B cell (primary cell): ENCODE measurements at places on chromosomes 4 and X. TPM values are rescaled to one million over a fixed set of nuclear protein-coding genes. Genes with fewer than 3 reads are reported as not detected.

ASB12 gene
- 0.37 TPM in 1 of 2 replicates, not detected in the other for total RNA-seq

DNA sequence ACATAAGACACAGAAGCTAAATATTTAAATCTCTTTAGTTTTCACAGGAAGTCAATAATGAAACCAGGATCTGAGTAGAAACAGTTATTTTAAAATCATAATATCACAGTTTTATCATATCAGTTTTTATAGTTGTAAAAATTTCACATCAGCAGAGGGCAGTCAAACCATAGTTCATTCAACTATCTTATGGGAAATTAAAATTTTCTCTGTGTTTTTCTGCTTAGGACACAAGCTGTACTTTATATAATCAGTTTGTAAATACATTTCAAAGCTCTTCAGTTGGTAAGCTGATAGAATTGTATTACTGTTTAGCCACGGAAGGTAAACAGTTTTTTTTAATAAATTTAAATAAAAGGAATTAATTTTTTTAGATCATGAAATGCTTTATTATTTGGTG lies 204.8 kb upstream of the NUDT6 start:
- no peak for DNase-seq
- no peak overlapping the region for H3K27ac ChIP-seq
- H3K4me3 ChIP-seq, result no peak overlapping the region
- no peaks in the 10 kb centered on the region for H3K4me1 ChIP-seq

- no peaks in the 10 kb centered on the region for H3K27me3 ChIP-seq
- DNase-seq, result no peak
Measured at GRCh38 chr4:79255793-79256192, 70.1 kb downstream of the NAA11 start.

- DNase-seq, result no peak
- H3K36me3 ChIP-seq, result no peaks in the 10 kb centered on the region
- peaks cover 18% of the 10 kb centered on the region for H3K4me1 ChIP-seq
- H3K27ac ChIP-seq, result no peak overlapping the region
- H3K27me3 ChIP-seq, result peaks cover 23% of the 10 kb centered on the region
Measured at GRCh38 chr4:41258783-41259182, 2.1 kb downstream of the UCHL1 start.

- H3K4me1 ChIP-seq, result no peaks in the 10 kb centered on the region
- no peaks in the 10 kb centered on the region for H3K36me3 ChIP-seq
- no peak overlapping the region for H3K4me3 ChIP-seq
- no peak overlapping the region for H3K27ac ChIP-seq
- H3K27me3 ChIP-seq, result no peaks in the 10 kb centered on the region
- no peak for DNase-seq
Measured at GRCh38 chrX:9855561-9856283, 69.5 kb downstream of the SHROOM2 start.

- H3K4me1 ChIP-seq, result no peaks in the 10 kb centered on the region
- H3K4me3 ChIP-seq, result no peak overlapping the region
- no peak overlapping the region for H3K27ac ChIP-seq
- H3K27me3 ChIP-seq, result no peaks in the 10 kb centered on the region
- no peak for DNase-seq
Measured at GRCh38 chr4:148068065-148068911, 336.4 kb downstream of the ARHGAP10 start.

TRIM2 gene
- 6.4 and 6.7 TPM in 2 replicates for total RNA-seq

FOXO4 gene
- total RNA-seq, result 41.4 and 48.7 TPM in 2 replicates

DNA sequence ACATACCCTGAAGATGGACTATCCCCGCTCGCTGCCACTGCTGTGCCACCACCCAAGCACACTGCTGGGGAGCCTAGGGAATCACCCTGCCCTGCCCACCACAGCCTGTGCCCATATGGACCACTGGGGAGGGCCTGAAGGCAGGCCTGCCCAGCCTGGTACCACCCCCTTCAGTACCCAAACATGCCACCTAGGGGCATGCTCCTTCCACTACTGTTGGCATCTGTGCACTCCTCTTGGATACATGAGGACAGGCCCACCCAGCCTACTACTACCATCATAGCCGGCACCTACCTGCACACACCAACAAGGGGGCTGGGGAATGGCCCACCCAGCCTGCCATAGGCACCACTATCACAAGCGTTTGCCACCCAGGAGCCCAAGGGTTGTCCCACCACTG lies 30.1 kb upstream of the PRDX4 start:
- H3K27me3 ChIP-seq, result no peaks in the 10 kb centered on the region
- H3K36me3 ChIP-seq, result no peaks in the 10 kb centered on the region
- no peak overlapping the region for H3K4me3 ChIP-seq
- DNase-seq, result no peak
- H3K27ac ChIP-seq, result no peak overlapping the region

MYL5 gene
- total RNA-seq, result 36.3 and 38.3 TPM in 2 replicates

GRCh38 chr4:113248320-113248719 lies 198.9 kb downstream of the ANK2 start:
- H3K27ac ChIP-seq, result no peak overlapping the region
- H3K4me1 ChIP-seq, result no peaks in the 10 kb centered on the region
- DNase-seq, result no peak
- H3K4me3 ChIP-seq, result no peak overlapping the region

DNA sequence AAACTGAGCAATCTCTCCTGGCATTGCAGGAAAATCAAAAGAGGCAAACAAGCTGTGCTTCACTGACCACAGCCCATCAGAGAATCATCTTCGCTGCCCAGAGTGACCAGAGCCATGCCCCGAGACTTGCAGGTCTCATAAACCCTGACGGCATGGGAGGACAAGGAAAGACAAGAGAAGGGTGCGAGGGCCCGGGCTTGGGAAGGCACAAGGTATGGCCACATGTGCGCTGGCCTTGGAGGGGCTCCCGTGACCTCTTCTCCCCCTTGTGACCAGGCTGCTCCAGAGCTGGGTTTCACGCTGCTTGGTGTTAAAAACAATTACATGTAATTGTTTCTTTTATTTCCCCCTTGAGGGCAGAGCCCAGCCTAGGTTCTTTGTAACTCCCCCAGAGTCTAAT lies 20.8 kb downstream of the DCTD start:
- H3K27ac ChIP-seq, result no peak overlapping the region
- DNase-seq, result no peak
- no peak overlapping the region for H3K4me3 ChIP-seq
- H3K36me3 ChIP-seq, result peaks cover 53% of the 10 kb centered on the region
- no peaks in the 10 kb centered on the region for H3K4me1 ChIP-seq

DNA sequence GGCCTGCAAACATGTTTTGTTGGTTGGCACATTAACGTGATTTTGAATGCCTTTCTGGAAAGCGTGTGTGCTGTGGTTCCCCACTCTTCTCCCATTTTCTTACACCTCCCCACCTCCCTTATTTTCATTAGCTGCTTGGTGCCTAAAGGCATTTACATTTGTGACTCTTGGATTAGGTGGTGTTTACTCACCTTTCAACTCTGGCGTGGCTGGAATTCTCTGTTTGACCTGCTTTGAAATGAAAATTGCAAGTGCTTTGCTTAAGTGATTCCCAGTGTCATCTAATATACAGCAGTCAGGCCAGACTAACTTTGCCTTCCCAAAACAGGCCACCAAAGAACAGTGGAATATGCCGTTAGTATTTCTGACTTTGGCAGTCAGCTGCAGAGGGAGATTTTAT lies 80.5 kb downstream of the NHSL2 start:
- no peak overlapping the region for H3K27ac ChIP-seq
- no peaks in the 10 kb centered on the region for H3K27me3 ChIP-seq
- H3K4me1 ChIP-seq, result no peaks in the 10 kb centered on the region
- H3K36me3 ChIP-seq, result no peaks in the 10 kb centered on the region
- DNase-seq, result no peak
- H3K4me3 ChIP-seq, result no peak overlapping the region

GRCh38 chr4:122827879-122828601 lies 1.4 kb downstream of the FGF2 start:
- peak; percentile 67 for DNase-seq
- H3K4me3 ChIP-seq, result peak overlapping the region; percentile 58
- H3K36me3 ChIP-seq, result no peaks in the 10 kb centered on the region
- peaks cover 3% of the 10 kb centered on the region for H3K27me3 ChIP-seq
- H3K4me1 ChIP-seq, result peaks cover 18% of the 10 kb centered on the region
- no peak overlapping the region for H3K27ac ChIP-seq

H2BW2 gene
- total RNA-seq, result not detected in 2 replicates

- H3K27me3 ChIP-seq, result no peaks in the 10 kb centered on the region
- DNase-seq, result no peak
- no peak overlapping the region for H3K27ac ChIP-seq
- no peaks in the 10 kb centered on the region for H3K4me1 ChIP-seq
Measured at GRCh38 chrX:100698551-100698950, 33.4 kb downstream of the SYTL4 start.

FAM53A gene
- total RNA-seq, result 1.8 and 4.2 TPM in 2 replicates

DCHS2 gene
- total RNA-seq, result 0.02 and 0.27 TPM in 2 replicates

DNA sequence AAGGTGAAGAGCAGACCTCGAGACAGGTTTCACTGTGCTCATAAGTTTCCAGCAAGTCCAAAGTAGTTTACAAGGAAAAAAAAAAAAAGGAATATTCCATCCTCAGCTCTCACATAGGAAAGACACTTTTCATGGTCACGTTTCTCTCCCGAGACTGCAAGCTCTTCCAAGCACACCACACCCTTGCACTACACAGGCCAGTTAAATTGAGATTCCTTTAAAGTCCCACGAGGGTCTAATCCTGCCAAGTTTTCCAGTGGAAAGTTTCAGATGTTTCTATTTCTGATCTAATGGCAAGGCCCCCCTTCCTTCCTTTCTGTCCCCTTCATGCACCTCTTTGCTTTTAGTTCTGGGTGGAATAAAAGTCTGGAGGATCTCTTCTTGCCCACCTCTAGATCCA lies 67.9 kb upstream of the PCDH19 start:
- H3K27me3 ChIP-seq, result no peaks in the 10 kb centered on the region
- H3K27ac ChIP-seq, result no peak overlapping the region
- no peaks in the 10 kb centered on the region for H3K4me1 ChIP-seq
- H3K36me3 ChIP-seq, result no peaks in the 10 kb centered on the region
- no peak overlapping the region for H3K4me3 ChIP-seq
- DNase-seq, result no peak

DNA sequence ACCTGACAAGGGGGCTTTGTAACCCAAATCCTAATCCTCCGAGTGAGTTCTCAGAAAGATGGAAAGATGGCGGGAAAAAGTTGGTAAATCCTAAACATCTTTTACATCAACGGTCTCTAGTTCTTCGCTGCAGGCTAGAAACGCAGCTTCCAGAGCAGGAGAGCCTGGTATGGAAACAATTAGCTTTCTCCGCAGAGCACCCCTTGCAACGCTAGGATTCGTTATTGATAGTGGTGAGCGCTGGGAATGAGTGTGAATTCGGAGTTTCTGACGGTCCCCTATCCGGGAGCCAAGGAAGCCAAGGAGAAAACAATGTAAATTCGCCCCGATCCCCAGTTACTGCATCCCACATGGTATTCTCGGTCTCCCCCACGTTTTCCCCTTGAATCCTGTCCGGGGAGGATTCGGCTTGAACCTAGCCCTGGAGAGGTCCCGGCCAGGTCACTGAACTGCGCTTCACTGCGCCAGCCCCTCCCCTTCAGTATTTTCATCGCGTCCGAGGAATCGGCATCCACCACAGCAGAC lies 4.7 kb upstream of the NEUROG2 start:
- DNase-seq, result no peak
- no peaks in the 10 kb centered on the region for H3K36me3 ChIP-seq
- H3K27ac ChIP-seq, result no peak overlapping the region
- peaks cover 80% of the 10 kb centered on the region for H3K27me3 ChIP-seq
- peaks cover 73% of the 10 kb centered on the region for H3K4me1 ChIP-seq
- H3K4me3 ChIP-seq, result no peak overlapping the region

- no peaks in the 10 kb centered on the region for H3K4me1 ChIP-seq
- peaks cover 8% of the 10 kb centered on the region for H3K27me3 ChIP-seq
- no peak overlapping the region for H3K4me3 ChIP-seq
- no peaks in the 10 kb centered on the region for H3K36me3 ChIP-seq
- H3K27ac ChIP-seq, result no peak overlapping the region
- no peak for DNase-seq
Measured at GRCh38 chrX:69130439-69130838, 34.8 kb downstream of the PJA1 start.

MYOZ2 gene
- not detected in 2 replicates for total RNA-seq

DNA sequence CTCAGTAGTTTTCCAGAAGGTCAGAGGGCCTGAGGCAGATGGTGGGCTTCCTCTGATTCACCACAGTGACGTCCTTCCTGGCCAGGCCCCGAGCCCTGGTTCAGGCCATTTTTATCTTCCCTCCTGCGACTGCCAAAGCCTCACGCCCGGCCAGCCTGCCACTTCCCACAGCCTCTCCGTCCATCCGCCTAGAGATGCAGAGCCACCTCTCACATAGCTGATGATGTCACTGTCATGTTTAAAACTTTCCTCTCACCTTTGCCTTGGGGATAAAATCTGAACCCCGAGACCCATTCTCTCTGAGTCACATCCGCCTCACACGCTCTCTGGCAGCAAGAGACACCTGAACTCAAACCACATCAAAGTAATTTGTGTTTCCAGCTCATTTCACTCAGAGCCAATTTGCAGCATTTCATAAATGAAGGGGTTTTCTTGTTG lies 175.3 kb downstream of the QDPR start:
- no peak for DNase-seq
- H3K27ac ChIP-seq, result no peak overlapping the region
- no peak overlapping the region for H3K4me3 ChIP-seq

AMTN gene
- total RNA-seq, result not detected in 2 replicates

DNA sequence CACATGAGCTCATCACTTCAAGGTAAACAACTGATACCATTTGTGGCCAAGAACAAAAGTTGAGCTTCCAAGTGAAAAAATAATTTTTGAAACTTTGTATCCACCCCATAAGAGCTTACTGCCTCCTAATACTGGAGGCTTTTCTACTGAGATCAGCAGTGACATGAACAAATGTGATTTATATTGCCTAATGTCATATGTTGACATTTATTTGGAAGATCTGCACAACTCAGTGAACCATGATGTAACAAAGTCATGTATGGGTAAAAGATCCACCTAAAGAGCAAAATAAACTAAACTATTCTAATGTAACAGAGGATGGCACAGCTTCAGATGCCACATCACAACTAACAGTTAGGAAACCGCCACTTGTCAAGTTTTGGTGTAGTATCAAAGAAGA lies 65.8 kb downstream of the AFAP1 start:
- no peak overlapping the region for H3K4me3 ChIP-seq
- no peaks in the 10 kb centered on the region for H3K36me3 ChIP-seq
- H3K27me3 ChIP-seq, result no peaks in the 10 kb centered on the region
- no peaks in the 10 kb centered on the region for H3K4me1 ChIP-seq
- H3K27ac ChIP-seq, result no peak overlapping the region
- DNase-seq, result no peak

- DNase-seq, result peak; percentile 41
- H3K36me3 ChIP-seq, result no peaks in the 10 kb centered on the region
- no peak overlapping the region for H3K27ac ChIP-seq
- H3K27me3 ChIP-seq, result no peaks in the 10 kb centered on the region
- H3K4me3 ChIP-seq, result no peak overlapping the region
- H3K4me1 ChIP-seq, result no peaks in the 10 kb centered on the region
Measured at GRCh38 chrX:100895365-100896075, 21.4 kb upstream of the NOX1 start.

GRCh38 chr4:137083571-137084135 lies 448.6 kb downstream of the PCDH18 start:
- no peak for DNase-seq
- no peaks in the 10 kb centered on the region for H3K4me1 ChIP-seq
- H3K36me3 ChIP-seq, result no peaks in the 10 kb centered on the region
- no peaks in the 10 kb centered on the region for H3K27me3 ChIP-seq
- H3K4me3 ChIP-seq, result no peak overlapping the region
- no peak overlapping the region for H3K27ac ChIP-seq
